ENCODE measurements at places on chromosomes 3 and 15. TPM values are rescaled to one million over a fixed set of nuclear protein-coding genes. Genes with fewer than 3 reads are reported as not detected.

Gene CCDC71
- total RNA-seq: 15.2 TPM

Gene MCF2L2
- total RNA-seq: 0.38 TPM

Gene CIDEC
- total RNA-seq: 0.09 TPM

Gene ISLR2
- total RNA-seq: not detected

Gene XCR1
- total RNA-seq: not detected

Gene GATM
- 0.28 TPM for total RNA-seq

Gene MST1R
- 0.54 TPM for total RNA-seq

Gene ARID3B
- 1.4 TPM for total RNA-seq

Gene SLC35G2
- total RNA-seq: 15.0 TPM

Gene NUP210
- 0.28 TPM for total RNA-seq

Gene AHSG
- not detected for total RNA-seq

Gene GOLGA6L10
- 0.94 TPM for total RNA-seq

Gene SSUH2
- under 0.01 TPM for total RNA-seq

Gene WDR82
- total RNA-seq: 83.1 TPM

Gene NBEAL2
- 32.5 TPM for total RNA-seq

Gene GCNT3
- total RNA-seq: not detected

Gene SNX4
- total RNA-seq: 37.4 TPM

Gene CHRD
- total RNA-seq: 0.28 TPM

Gene CHRM5
- total RNA-seq: under 0.01 TPM

Gene SERINC4
- not detected for total RNA-seq

Gene FBXL22
- total RNA-seq: under 0.01 TPM

Gene TMC3
- not detected for total RNA-seq

Gene NR2E3
- 0.09 TPM for total RNA-seq

Gene ZNF774
- 1.0 TPM for total RNA-seq

Gene TMEM212
- not detected for total RNA-seq

Gene CFAP161
- total RNA-seq: 0.63 TPM

Gene CFAP100
- not detected for total RNA-seq

Gene CD276
- total RNA-seq: 82.4 TPM

Gene SPATA12
- 0.18 TPM for total RNA-seq

Gene GUCA1C
- not detected for total RNA-seq

Gene IQCB1
- total RNA-seq: 18.6 TPM

Gene A4GNT
- total RNA-seq: not detected

Gene GHSR
- total RNA-seq: not detected

Gene ARNT2
- total RNA-seq: 0.09 TPM

Gene COL6A5
- not detected for total RNA-seq

Gene KLHL6
- total RNA-seq: 5.9 TPM

Gene PTH1R
- total RNA-seq: 0.18 TPM

Gene B4GALT4
- 5.8 TPM for total RNA-seq

Gene CP
- total RNA-seq: 0.28 TPM

Gene SQOR
- 46.6 TPM for total RNA-seq
